Daoy (cell line): ENCODE measurements at places on chromosomes 5 and 9. TPM values are rescaled to one million over a fixed set of nuclear protein-coding genes. Genes with fewer than 3 reads are reported as not detected.
A peak's percentile ranks its signal among the peaks of the same experiment; 100 is the strongest.

DNA sequence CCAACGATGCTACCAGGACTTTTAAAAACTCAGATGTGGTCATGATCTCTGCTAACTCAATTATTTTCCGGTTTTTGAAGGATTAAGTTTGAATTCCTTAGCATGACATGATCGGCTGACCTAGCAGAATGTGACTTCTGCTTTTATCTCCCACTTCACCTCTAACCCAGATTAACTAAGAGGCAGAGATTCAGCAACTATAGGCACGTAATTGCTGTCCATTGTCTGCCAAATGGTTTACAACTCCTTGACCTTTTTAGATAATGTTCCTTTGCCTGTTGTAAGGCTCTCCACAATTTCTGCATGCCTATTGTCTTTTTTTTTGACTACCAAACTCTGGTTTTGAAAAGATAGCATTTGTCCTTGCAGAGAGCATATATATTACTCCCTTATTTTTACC lies 268.2 kb downstream of the BRINP1 start:
- no peak for DNase-seq

GRCh38 chr9:136379891-136380290 lies 6.4 kb upstream of the CARD9 start:
- DNase-seq: no peak

HSPB3 gene
- 1.3 TPM in 1 of 2 replicates, not detected in the other for total RNA-seq

DNA sequence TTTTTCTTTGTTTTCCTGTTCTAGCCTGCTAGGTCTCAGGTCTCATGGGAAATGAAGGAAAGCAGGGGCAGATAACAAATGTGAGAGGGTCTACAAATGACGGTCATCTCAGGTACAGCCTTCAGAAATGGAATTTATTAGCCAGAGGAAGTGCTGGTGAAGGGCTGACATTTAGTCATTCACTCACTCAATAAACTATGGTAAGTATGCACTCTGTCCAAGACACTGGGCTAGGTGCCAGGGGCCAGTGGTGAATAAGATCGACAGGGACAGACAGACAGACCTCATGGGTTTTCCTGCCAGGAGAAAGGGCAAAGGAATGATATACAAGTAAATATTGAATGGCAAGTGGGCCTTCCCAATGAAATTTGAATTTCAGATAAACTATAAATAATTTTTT lies 6.3 kb downstream of the PDE6A start:
- peak; percentile 91 for DNase-seq

DNA sequence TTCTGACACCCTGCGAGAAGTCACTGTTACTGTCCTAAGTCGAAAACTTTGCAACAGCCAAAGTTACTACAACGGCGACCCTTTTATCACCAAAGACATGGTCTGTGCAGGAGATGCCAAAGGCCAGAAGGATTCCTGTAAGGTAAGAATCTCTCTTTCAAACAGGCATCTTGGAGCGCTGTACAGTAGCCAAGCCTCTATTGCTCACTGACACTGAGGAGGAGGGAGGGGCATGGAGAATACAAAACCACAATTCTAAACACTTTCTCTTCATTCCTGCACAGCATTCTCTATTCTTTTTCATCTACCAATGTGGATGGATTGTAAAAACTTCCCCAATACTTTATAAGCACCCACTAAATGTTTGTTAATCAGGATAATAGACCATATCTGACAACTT lies 7.4 kb downstream of the GZMK start:
- DNase-seq: no peak
